ENCODE measurements at places on chromosomes 5 and 9. TPM values are rescaled to one million over a fixed set of nuclear protein-coding genes. Genes with fewer than 3 reads are reported as not detected.

DNA sequence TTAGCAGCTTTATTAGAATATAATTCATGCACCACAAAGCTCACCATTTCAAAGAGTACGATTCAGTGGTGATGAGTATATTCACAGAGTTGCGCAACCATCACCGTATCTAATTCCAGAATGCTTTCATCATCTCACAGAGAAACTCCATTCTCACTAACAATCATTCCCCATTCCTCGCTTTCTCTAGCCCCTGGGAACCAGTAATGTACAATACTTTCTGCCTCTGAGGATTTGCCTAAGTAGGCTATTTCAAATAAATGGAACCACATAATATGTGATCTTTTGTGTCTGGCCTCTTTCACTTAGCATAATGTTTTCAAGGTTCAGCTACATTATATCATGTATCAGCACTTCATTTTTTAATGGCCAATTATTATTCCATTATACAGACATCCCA is 145.1 kb upstream of the ADAMTS16 start:
- H3K36me3 ChIP-seq, result no peaks in the 10 kb centered on the region
- no peaks in the 10 kb centered on the region for H3K4me1 ChIP-seq
- no peaks in the 10 kb centered on the region for H3K27me3 ChIP-seq

- DNase-seq, result no peak
- no peaks in the 10 kb centered on the region for H3K4me1 ChIP-seq
- no peaks in the 10 kb centered on the region for H3K36me3 ChIP-seq
- H3K27me3 ChIP-seq, result no peaks in the 10 kb centered on the region
- H3K4me3 ChIP-seq, result no peak overlapping the region
Observed at GRCh38 chr5:3191585-3191984, 404.0 kb upstream of the IRX1 start.

Gene RIC1
- 68.6 TPM for total RNA-seq

Gene RLN2
- total RNA-seq, result not detected

DNA sequence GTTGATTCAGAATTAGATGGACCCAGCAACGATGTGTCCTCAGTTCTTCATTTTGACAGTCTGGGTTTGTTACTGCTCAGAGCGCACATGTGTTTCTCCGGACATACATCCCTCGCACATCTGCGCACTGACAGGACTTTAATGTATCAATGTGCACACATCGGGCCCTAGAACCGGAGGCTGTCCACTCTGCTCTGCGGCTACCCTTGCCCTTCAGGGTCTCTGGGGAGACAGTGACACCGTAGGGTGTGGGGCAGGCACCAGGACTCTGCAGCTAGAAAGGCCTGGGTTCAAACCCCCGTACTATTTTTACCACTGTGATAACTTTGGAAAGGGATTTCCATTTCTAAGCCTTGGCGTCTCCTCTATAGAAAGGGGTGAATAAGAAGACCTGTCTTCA is 23.5 kb upstream of the LPCAT1 start:
- no peak overlapping the region for H3K4me3 ChIP-seq
- H3K4me1 ChIP-seq, result no peaks in the 10 kb centered on the region
- H3K36me3 ChIP-seq, result no peaks in the 10 kb centered on the region
- peaks cover 41% of the 10 kb centered on the region for H3K27me3 ChIP-seq
